ENCODE measurements at places on chromosomes 6 and 20. TPM values are rescaled to one million over a fixed set of nuclear protein-coding genes. Genes with fewer than 3 reads are reported as not detected.
A peak's percentile ranks its signal among the peaks of the same experiment; 100 is the strongest.

SUMO4 gene
- 2.1 TPM for total RNA-seq

- DNase-seq = no peak
These were observed 4.2 kb downstream of the KCNK17 start for GRCh38 chr6:39309942-39310531.

SLC17A3 gene
- not detected for total RNA-seq

GRCh38 chr6:134165561-134166201 lies 113.3 kb upstream of the SLC2A12 start:
- DNase-seq = no peak

DNA sequence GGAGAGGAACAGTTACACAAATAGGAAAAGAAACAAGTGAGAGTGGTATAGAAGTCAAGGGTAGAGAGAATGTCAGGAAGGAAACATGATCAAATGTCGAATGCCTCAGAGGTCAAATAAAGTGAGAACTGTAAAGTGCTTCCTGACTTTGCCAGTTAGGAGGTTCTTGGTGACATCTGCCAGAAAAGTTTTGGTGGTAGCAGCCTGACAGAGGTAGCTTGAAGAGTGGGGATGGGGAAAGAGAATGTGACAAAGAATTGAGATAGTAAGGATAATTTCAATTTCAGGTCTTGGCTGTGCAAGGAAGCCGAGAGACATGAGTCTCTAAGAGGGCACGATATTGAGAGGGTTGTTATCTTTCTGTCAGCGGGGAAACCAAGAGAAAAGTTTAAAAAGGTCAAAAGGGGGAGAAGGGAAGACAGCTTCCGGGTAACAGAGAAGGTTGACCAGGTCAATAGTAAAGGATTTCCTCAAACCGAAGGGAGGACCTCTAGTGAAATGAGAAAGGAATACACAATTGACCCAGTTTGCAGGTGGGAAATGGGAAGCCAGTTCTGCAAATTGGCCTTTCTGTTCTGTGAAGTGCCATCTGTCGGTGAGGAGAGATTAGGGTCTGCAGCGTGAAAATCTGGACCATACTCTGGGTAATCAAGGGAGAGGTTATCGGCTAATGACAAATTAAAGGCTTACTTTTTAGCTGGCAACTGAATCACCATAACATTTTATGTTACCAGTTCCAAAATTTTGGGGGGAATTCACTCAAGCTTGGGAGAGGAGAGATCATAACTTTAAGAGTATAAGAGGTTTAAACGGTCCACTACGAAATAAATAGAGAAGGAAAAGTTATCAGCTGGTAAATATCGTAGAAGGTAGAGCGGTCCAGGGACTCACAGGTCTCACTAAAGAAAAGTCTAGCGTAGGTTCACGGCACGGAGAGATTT lies 973 bp upstream of the BRD2 start:
- DNase-seq = no peak

GRCh38 chr6:34531580-34532201 lies 24.4 kb downstream of the SPDEF start:
- peak; percentile 17 for DNase-seq

POPDC3 gene
- total RNA-seq = not detected

- no peak for DNase-seq
These were observed 215.2 kb downstream of the GRIK2 start for GRCh38 chr6:101608703-101609102.

KCNQ5 gene
- 5.0 TPM for total RNA-seq

TNFAIP3 gene
- 229 TPM for total RNA-seq

DNA sequence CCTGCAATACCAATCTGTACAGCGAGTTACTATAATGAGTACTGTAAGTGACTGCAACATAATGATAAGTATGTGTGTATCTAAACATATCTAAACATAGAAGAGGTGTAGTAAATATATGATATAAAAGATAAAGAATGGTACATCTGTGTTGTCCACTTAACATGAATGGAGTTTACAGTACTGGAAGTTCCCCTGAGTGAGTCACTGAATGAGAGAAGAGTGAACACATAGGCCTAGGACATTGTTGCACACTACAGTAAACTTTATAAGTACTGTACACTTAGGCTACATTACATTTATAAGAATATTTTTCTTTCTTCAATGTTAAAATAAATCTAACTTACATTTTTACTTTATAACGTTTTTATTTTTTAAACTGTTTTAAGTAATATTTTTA lies 380.4 kb downstream of the MMUT start:
- no peak for DNase-seq

DNA sequence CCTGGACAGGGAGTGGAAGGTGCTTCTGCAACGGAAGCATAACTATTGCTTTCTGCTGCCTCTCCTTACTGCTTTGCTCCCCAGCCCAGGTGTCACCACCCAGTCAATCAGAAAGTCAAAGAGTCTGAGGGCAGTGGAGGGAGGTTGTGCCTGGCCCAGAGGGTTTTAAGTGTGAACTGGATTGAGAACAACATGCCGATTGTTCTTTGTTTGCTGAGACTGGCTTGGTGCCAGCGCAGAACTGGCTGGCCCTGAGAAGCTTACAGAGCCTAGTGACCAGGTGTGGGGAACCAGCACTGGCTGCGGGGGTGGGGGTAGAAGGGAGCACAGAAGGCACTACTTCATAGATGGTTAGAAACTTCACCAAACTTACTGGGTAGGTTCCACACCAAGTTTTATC lies 31.1 kb upstream of the ENPP4 start:
- no peak for DNase-seq

- no peak for DNase-seq
These were observed 144.9 kb downstream of the TFAP2A start for GRCh38 chr6:10269814-10270472.

DNA sequence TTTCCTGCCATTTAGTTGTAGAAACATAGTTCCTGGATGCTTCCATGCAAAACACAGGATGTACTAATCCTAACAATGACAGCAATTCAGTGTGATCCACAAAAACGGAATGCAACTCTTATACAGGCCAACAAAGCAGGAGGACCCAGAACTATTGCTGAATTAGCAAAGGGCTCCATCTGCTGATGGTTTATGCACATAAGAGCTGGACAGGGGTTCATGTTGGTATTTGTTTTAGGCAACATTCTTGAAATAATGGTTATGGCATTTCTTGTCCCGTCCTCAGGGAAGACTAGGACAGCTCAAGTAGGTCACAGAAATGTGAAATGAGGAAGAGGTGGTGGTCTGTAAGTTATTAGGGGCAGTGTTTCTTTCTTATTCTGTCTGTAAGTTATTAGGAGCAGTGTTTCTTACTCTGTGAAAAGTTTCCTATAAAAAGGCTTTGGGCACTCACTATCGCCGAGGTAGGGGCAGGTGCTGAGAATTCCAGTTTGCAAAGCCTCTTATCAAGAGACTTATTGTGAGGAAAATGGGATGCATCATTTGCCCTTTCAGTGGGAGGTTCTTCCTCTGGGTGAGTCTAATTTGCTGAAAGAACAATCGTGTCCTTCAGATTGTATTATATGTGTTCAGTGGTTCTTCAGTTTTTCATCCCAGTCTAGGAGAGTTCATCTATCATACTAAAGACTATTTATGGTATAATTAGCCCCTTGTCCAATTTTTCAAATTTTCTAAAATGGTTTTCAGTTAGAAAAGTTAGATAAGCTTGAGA lies 171.1 kb downstream of the MCHR2 start:
- DNase-seq = no peak

- no peak for DNase-seq
These were observed 45.0 kb downstream of the TFAP2A start for GRCh38 chr6:10369896-10370295.

- no peak for DNase-seq
These were observed 1.7 kb upstream of the PKIG start for GRCh38 chr20:44580581-44581268.

ADGB gene
- not detected for total RNA-seq

IPCEF1 gene
- 4.9 TPM for total RNA-seq

GRCh38 chr6:120992257-120992656 lies 342.0 kb downstream of the TBC1D32 start:
- DNase-seq = no peak

FNDC1 gene
- total RNA-seq = not detected

DNA sequence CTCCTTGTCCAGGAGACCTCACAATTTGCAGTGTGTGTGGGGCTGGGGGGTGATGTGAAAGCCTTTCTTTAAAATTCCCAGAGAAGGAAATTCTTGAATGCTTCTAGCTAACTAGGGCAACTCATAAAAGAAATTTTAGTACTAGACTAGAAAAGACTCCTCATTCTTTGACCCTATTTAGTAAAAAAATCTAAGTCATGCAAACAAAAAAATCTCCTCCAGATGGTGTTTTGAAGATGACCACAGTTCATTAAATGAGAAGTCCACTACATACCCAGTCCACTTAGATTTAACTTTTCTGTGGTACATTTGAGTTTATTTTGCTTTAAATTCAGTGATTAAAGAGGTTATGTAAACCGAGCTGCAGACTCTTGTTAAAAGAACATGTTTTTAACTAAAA lies 67.5 kb downstream of the NDUFAF5 start:
- no peak for DNase-seq

- no peak for DNase-seq
These were observed 154.3 kb downstream of the ANKRD60 start for GRCh38 chr20:58073945-58074856.

DNA sequence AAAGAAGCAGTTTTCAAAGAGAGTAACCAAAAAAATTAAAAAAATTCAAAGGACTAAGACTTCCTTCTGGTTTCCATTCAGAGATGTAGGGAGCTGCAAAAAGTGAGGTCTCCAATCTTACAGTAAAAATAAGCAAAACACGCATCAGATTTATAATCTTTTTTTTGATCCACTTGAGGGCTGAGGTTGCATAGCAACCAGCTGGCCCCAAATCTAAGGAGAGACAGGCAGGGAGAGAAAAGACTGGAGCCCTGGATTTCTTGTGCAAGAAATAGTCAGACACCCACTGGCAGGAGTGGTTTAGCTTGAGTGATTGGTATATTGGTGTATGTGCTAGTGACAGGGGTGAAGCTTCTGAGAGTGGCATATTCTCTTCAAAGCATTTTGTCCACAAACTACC lies 135.9 kb upstream of the FUT9 start:
- no peak for DNase-seq

PBOV1 gene
- not detected for total RNA-seq

Measured in GM12878 (cell line).